Small intestine (tissue), 16 donors: ENCODE measurements at places on chromosomes 5 and 9.

DNA sequence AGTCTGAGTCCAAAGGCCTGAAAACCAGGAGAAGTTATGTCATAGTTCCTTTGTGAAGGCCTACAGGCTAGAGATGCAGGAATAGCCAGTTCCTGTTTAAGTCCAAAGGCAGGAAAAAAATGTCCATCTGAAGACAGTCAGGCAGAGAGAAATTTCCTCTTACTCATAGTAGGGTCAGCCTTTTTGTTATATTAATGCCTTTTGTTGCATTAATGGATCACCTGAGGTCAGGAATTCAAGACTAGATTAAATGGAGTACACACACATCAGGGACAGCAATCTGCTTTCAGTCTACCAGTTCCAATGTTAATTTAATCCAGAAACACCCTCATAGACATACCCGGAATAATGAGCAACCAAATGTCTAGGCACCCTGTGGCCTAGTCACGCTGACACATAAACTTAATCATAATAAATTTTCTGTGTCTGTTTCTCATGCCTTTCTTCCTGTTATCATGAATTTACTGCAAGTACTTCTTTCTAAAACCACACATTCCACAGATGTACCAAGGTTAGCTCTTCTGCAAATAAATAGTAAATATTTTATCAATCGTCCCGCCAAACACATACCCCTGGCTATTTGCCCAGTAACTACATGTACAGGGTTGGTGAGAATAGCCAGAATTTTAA lies 703.9 kb downstream of the EFNA5 start:
- DNase-seq: no peak

GRCh38 chr5:82599692-82600091 lies 321.5 kb upstream of the RPS23 start:
- no peak for DNase-seq

DNA sequence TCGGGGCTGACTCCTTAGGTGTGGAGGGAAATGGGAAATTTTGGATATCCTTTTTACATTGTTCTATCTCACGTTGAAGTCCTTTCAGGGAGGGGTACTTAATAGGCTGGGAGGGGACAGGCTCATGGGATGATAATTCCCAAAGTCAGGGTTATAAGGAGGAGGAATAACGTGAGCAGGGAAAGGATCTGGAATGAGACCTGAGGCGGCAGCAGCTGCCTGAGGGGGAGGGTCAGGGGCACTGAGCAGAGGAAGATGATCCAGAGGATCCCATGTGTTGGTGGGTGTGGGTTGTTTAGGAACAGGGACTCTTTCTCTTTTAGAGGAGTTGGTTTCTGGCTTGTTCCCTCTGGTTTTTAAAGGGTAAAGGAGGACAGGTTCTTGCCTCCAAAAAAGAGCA lies 18.7 kb downstream of the IFT74 start:
- DNase-seq: no peak

DNA sequence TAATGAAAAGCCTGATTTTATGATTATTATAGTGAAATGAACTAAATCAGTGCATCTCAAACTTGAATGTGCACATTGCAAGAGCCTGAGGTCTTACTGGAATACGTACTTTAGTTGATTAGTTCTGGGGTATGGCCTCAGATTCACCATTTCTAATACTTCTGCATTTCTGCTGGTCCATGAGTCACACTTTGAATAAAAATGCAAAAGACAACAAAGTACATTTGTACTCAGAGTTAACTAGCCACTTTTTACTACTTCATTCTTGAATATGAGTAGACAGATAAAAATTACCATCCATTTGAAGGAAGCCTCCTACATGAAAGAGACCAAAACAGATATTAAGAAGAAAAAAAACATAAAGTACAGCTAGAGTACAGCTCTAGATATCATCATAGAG lies 27.1 kb upstream of the PRR16 start:
- DNase-seq: no peak

GRCh38 chr9:127136880-127137639 lies 14.6 kb upstream of the ANGPTL2 start:
- DNase-seq: no peak

- no peak for DNase-seq
These were observed 12.4 kb downstream of the NUDT2 start for GRCh38 chr9:34341659-34342295.

DNA sequence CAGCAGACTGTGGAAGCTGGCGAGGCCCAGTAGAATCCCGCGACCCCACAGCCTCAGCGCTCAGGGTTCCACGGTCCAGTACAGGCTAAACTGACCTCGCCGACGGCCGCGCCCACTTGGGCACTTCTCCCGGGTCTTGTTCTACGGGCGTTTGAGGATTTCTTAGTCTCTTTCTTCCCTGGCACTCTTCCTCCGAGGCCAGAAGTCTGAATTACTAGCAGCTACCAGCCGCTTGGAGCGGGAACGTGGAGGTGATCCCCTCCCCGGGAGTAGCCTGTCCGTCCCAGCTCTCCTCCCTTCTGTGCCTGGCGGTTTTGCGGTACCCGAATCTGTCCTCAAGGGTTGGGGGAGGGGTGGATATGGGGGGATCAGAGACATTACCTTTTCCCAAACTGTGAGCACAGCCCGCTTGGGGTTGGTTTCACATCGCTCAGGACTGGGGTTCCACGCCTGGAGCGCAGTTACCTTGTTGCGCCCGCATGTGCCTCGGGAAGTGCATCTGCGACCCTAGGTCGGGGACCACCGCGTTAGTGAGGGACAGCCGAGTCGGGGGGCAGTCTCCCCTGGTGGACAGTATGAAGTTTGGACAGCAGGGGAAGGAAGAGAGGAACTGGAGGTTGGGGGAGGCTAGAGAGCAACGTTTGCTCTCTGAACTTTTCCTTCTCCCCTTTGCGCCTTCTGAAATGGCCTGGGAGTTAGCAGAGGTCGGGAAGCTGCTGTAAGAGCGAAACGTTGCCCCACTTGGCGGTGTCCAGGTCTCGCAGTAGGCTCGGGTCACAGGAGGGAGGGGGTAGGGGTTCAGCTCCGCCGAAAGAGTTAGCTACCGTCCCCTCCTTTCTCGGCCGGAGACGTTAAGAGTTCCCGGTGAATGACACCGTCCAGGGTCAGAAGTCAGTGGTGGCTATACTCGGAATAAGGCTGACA lies 190.8 kb downstream of the MEF2C start:
- no peak for DNase-seq

DNA sequence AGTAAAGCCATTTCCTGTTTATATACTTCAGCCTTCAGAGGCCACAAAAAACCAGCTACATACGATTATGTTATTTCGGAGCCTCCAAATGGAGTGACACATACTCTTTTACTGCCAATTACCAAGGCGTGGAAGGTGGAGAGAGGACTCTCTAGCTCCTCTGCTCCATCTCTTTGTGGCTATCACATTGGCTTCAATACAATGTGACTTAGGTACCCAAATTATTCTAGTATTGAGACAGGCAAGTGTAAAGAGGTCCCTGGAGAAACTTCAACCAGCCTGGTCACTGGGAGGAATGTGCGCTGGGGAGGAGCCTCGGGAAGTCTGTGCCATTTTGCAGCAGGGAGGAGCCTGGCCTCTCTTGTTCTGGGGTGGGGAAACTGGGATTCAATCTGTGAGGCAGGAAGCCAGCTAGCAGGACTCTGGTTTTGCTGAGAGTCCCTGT lies 85.8 kb upstream of the TAS2R1 start:
- DNase-seq: no peak

GRCh38 chr5:179766021-179766725 lies 27.6 kb upstream of the LTC4S start:
- DNase-seq: no peak

- no peak for DNase-seq
These were observed 161.1 kb downstream of the FBXL17 start for GRCh38 chr5:108220834-108221233.

DNA sequence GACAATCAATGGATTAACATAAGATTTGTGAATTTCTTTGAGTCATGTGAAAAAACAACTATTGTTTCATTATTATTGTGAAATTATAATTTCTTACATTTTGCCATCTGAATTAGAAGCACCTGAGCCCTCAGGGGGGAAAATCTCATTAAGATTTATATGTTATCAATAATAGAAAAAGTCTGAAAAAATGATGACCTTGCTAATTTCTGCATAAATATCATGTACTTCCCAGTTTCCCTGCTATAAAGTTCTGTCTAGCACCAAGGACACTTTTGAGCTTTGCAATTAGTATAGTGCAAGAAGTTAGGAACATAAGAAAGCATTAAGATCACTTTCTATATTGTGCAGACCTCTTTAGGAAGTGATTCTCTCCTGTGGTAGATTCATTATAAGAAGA lies 488.3 kb upstream of the TUSC1 start:
- DNase-seq: no peak

DNA sequence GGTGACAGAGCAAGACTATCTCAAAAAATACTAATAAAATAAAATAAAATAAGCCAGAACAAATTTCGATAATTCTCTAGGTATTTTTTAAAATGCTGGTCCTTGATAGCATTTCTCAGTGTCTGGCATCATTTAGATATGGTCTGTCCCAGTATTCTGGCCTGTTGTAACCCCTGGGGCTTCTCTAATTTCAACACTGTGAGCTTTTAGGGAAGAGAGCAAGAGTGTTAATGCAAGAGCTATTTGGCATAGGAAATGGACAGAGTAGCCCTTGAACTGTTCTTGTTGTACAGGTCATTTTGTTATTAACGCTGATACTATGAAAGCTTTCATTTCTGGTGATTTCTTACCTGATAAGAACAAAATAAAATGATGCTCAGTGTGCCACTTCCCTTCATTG lies 112.2 kb upstream of the ZNF608 start:
- DNase-seq: no peak

DNA sequence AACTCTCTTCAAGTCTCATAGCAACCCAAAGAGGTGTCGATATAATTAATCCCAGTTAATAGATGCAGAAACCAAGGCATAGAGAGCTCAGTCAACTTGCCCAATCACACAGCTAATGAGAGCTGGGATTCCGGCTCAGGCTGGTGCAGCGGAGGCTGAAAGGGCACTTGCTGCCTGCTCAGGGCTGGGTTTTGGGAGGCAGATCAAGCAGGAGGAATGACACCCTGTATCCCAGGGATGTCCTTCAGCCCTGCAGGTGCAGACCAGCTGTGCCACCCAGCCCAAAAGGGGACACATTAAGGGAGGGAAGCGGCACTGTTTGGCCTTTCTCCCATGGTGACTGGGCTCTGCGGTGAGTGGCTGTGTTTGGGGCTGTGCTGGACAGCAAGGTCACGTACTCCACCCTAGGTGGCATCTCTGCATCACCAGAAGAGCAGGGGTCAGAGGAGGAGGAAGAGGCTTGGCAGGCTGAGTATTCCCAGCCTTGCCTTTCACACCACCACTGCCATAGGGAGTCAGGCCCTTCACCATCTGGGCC lies 124.1 kb downstream of the MVB12B start:
- no peak for DNase-seq

GRCh38 chr5:35129921-35130485 lies 82.3 kb upstream of the AGXT2 start:
- no peak for DNase-seq

DNA sequence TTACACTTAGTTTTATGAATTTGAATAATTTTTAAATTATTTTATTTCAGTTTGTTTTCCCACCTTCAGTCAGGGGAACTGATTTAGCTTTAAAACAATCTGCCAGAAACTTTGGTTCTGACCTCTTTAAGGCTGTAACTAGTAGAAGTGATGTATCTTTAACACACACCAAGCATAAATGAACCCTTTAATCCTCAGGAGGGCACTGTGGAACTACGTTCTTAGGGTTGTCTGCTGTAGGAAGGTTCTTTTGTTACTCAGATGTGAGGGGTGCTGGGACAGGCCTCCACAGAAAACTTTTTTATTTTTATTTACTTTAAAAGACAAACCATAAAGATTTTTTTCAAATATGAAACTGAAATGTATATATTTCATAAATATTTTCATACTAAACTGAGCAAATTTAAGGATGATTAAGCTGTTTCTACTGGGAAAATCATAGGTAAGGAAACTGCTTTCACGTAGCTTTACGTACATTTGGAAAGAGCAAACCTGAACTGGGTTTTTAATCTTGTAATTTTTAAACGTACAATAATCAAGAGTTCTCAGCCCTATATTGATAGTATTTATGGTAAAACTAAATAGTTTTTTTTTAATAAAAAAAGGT lies 5.3 kb downstream of the KLF4 start:
- peak; percentile 77 for DNase-seq

GRCh38 chr5:21225223-21226064 lies 1237.4 kb upstream of the CDH18 start:
- DNase-seq: no peak

DNA sequence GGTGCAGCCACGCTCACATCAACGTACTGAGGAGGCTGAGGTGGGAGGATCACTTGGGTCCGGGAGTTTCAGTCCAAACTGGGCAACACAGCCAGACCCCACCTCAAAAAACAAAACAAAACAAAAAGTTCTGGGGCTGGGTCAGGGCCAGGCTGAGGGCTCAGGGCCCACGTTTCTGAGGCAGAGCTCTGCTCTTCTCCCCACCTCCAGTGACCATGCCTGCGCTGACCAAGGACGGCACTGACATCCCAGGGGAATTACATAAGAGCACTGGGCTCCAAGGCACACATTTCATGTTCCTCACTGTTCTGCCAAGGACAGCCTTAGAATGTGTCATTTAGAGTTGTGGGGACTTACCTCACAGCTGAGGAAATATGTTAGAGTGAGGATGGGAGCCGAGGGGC lies 40.4 kb upstream of the TESK1 start:
- no peak for DNase-seq

- no peak for DNase-seq
These were observed 1.4 kb downstream of the RASGEF1C start for GRCh38 chr5:180207593-180207992.

GRCh38 chr5:3564827-3565518 lies 30.7 kb upstream of the IRX1 start:
- no peak for DNase-seq

DNA sequence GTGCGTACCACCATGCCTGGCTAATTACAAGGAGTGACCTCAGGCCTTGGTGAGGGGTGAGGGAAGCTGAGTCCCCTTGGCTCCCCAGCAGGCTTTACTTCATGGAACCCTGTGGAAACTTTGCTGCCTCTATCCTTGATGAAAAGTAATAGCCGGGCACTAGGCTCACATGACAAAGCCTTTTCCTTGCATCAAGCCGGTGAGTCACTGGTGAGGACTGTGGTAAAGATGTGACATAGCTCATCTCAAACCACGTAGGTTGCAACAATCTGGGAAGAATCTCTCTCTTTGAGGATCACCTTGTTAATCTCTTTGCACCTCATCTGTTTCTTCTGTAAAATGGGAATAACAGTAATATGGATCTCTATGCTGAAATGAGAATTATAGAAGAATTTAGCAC lies 116.3 kb upstream of the SLC25A48 start:
- DNase-seq: no peak

DNA sequence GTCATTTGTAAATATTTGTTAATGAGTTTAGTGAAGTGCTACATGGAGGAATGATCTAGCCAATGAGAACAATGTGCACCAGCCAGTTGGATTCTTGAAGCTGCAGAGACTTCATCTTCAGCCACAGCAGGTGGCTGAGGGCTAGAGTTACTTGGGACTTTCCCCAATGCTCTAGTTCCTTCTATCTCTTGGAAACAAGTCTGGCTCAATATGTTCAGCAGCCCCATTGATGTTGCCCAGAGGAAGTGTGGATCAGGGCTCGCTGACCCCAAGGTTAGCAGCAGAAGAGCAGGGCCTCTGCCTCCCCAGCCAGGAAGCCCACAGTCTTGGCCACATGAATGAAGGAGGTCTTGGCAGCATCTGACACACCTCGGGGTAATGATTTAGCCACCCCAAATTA lies 117.5 kb downstream of the SLC1A3 start:
- no peak for DNase-seq

- peak; percentile 77 for DNase-seq
These were observed 2112.9 kb upstream of the WWC1 start for GRCh38 chr5:166178411-166179080.

- no peak for DNase-seq
These were observed 315.2 kb upstream of the PAPPA start for GRCh38 chr9:115838417-115838816.

GRCh38 chr9:126916909-126917308 lies 2.3 kb downstream of the RALGPS1 start:
- DNase-seq: no peak
